Renal cortical epithelial cell (primary cell): ENCODE measurements at places on chromosomes 5 and 9.

DNA sequence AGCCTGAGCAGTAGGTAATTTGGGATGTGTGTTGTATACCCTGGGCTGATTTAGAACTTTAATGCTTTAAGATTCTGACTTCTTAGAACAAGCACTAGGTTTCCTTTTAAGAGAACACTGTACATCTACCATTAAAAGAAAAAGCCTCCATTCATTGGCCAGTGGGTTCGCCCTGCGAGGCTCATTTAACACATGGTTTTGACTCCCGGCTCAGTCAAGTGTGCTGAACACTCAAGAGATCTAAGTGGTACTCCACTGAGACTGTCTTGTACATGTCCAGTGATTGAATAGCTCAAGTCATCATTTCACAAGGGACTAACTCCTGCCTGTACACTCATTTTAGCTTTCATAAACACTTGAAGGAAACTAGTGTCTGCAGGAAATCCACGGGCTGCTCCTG lies 3.9 kb downstream of the FUBP3 start:
- no peak for DNase-seq

DNA sequence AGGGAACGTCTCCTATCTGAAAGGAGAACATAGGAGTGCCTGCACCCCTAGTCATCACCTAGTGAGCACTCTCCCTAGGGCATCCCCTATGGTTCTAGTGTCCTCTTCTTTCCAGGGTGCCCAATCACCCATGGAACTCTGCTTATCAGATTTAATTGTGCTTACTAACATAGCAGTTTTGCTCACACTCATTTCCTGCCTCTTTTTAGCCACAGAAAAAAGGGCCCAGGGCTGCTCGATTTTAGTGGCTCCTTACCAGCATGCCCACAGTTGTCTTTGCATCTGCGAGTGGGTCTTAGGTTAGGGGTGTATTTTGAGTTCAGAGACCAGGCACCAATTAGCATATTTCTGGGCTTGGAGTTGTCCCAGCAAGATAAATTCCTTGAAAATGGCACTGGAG lies 1110.2 kb downstream of the TAF11L14 start:
- no peak for DNase-seq

DNA sequence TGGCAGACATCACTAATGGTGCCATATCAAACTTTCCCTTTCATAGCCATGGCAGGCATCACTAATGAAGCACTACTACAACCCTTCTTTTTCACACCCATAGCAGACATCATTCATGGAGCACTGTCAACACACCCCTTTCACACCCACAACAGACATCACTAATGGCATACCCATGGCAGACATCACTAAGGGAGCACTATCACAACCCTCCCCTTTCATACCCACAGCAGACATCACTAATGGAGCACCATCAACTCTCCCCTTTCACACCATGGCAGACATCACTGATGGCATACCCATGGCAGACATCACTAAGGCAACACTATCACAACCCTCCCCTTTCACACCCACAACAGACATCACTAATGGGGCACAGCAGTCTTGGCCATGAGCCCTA lies 33.7 kb downstream of the LAMC3 start:
- no peak for DNase-seq

- DNase-seq: no peak
Observed at GRCh38 chr5:175246889-175247520, 197.0 kb downstream of the DRD1 start.

- DNase-seq: no peak
Observed at GRCh38 chr9:30771760-30772159, 1612.7 kb upstream of the ACO1 start.

DNA sequence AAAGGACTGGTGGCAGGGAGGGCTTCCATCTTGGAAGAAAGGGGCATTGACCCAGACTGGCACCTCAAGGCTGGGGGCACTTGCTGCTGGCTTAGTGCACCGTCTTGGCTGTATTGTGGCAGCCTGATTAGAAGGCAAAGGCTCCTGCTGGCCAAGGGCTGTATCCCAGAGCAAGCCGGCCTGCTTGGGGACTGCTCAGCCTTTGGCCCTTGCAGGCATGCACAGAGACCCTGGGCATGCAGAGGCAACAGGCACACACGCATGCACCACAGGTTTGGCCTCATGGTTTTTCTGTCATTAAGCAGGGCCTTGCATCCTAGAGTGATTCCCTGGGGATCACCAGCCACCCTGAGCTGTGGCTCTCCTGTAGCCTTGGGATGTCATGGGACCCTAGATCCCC lies 29.0 kb downstream of the PITX1 start:
- no peak for DNase-seq
